Neuronal stem cell (in vitro differentiated cells): ENCODE measurements at places on chromosomes 16 and 17.

DNA sequence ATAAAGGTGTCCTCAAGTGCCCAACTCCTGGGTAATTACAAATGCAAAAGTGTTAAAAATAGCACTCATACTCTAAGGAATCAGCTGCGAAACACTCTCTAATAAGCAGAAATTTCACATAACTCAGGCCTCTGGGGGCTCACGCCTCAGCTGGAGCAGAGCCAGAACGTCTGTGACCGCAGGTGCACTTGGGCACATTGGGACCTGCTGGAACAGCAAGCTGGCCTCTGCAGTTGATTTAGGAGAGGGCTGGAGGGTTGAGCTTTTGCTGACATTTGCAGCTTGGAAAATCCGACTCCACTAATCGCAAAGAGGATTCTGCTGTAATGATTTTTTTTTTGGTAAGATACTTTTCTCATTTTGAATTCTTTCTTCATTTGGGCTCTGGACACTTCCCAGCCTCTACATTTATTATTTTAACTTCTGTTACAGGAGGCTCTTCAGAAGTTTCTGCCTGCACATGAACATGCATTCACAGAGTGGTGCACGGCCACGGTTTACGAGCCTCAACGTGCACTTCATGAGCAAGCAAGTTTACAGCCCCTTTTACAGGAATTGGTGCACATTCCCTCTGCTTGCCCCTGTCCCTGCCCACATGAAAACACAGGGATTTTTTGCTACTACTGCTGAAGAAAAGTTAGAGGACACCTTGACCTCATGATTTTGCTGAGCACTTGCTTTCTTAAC lies 4.1 kb upstream of the SNTB2 start:
- no peak overlapping the region for H3K4me3 ChIP-seq
- H3K27me3 ChIP-seq, result no peaks in the 10 kb centered on the region
- H3K4me1 ChIP-seq, result no peaks in the 10 kb centered on the region
- DNase-seq, result no peak
- H3K36me3 ChIP-seq, result no peaks in the 10 kb centered on the region

DNA sequence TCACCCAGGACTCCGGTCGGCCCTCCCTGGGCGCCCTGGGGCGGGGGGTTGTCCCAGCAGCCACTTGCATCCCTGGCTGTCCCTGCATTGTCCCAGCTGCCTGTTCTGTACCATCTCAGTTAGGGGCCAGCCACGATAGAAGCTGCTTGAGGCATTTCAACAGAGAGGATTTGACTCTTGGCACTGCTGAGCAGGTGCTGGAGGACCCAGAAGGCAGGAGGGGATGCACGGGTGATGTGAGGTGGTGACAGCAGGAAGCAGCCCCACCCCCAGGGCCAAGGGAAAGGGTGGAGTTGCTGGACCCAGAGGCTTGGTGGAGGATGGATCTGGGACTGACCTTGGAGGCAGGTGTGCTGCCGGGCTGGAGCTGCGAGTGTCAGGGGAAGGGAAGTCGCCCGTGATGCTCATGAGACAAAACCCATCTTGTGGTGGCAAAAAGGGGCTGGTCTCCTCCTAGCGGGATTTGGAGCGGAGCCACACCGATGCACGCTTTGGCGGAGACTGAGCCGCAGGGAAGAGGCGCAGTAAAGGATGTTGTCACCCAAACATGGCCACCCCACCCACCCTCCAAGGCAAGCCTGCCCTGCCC lies 188.0 kb upstream of the GSE1 start:
- no peak for DNase-seq
- H3K4me3 ChIP-seq, result no peak overlapping the region
- H3K36me3 ChIP-seq, result no peaks in the 10 kb centered on the region
- H3K27me3 ChIP-seq, result no peaks in the 10 kb centered on the region

- H3K27me3 ChIP-seq, result no peaks in the 10 kb centered on the region
- H3K4me1 ChIP-seq, result no peaks in the 10 kb centered on the region
- DNase-seq, result no peak
- H3K36me3 ChIP-seq, result no peaks in the 10 kb centered on the region
- H3K27ac ChIP-seq, result no peak overlapping the region
Observed at GRCh38 chr17:51813140-51813783, 345.3 kb downstream of the CA10 start.

DNA sequence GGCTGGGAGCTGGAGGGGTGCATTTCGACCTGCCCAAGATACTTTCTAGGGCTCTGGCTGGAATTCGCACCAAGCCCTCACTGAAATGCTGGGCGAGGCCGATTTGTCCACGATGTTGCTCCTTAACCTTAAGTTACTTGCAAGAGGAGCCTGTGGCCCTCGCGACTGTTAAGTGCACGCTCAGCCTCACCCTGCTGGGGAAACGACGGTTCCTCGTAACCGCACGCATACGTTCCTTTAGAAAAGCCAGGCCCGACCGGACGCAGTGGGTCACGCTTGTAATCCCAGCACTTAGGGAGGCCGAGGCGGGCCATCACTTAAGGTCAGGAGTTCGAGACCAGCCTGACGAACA lies 607 bp upstream of the NCOR1 start:
- H3K4me1 ChIP-seq, result peaks cover 8% of the 10 kb centered on the region
- DNase-seq, result no peak
- H3K27me3 ChIP-seq, result no peaks in the 10 kb centered on the region
- H3K27ac ChIP-seq, result peak overlapping the region; percentile 94
- no peaks in the 10 kb centered on the region for H3K36me3 ChIP-seq
- H3K4me3 ChIP-seq, result peak overlapping the region; percentile 98

- H3K4me1 ChIP-seq, result peaks cover 7% of the 10 kb centered on the region
- DNase-seq, result no peak
- peak overlapping the region; percentile 88 for H3K4me3 ChIP-seq
Observed at GRCh38 chr17:44828919-44829522, 1.1 kb downstream of the GJC1 start.

GRCh38 chr16:72922714-72923113 lies 125.2 kb downstream of the ZFHX3 start:
- no peak overlapping the region for H3K4me3 ChIP-seq
- no peaks in the 10 kb centered on the region for H3K27me3 ChIP-seq
- no peaks in the 10 kb centered on the region for H3K36me3 ChIP-seq
- H3K27ac ChIP-seq, result no peak overlapping the region

DNA sequence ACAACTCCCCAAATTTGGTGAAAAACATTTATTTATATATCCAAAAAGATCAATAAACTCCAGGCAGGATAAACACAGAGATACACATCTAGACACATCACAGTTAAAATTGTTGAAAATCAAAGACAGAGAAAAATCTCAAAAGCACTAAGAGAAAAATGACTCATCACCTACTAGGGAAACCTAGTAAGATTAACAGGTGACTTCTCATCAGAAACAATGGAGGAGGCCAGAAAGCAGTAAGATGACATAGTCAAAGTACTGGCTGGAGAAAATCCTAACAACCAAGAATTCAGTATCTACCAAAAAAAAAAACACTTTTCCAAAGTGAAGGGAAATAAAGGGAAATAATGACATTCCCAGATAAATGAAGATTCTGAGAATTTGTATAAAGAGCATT lies 33.8 kb downstream of the ULK2 start:
- H3K4me1 ChIP-seq, result no peaks in the 10 kb centered on the region
- H3K36me3 ChIP-seq, result no peaks in the 10 kb centered on the region
- DNase-seq, result no peak

DNA sequence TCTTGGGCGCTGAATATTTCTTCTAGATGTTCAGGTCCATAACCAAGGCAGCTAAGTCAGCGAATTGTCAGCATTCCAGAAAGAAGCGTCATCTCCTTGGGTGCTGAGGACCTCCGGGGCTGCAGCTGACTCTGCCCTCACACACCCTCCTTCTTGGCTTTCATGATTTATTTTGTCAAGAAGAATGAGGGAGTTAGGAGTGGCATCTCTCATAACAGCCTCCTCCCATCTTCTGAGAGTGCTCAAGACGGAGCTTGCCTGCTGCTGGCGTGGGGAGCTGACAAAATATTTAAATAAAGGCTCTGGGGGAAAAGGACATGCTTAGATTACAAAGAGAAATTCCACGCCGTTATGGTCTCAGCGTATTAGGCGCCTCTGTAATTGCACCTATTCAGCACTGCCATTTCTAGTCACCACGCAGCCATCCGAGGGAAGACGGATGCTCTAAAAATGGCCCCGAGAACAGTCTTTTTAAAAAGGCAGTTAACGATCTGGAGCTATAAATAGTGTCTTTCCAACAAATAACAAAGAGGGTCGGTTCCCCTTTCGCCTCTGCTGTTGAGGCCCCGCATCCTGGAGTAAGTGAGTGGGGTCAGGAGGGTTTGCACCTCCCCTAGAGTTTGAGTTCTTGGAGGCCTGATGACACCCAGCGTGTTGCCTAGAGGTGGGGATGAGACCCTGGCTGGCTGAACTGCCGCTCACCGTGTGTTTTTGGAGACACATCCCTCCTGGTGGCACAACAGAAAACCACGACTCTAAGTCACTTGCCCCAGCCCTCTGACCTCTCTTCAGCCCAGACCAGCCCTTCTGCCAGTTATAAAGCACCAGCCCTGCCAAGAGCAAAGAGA lies 187.0 kb downstream of the CCDC182 start:
- peak overlapping the region; percentile 20 for H3K27ac ChIP-seq
- no peaks in the 10 kb centered on the region for H3K27me3 ChIP-seq
- peaks cover 21% of the 10 kb centered on the region for H3K36me3 ChIP-seq
- DNase-seq, result no peak

DNA sequence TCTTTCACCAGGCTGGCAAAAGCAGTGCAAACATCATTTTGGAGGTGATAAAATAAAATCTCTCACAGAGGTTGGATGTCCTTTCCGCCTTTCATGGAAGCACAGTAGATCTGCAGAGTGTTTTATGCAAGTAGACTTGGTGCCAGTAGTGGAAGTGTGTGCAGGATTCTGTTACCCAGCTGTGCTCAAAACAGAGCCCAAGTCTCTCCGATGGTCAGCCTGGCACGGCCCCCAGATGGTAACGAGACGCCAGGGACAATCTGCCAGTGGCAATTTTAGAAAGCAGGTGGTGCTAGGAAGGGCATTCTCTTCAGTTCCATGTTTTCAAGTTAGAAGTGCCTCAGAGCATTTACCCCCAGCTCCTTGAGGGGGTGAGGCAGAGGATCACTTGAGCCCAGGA lies 1.5 kb upstream of the MTHFSD start:
- H3K4me3 ChIP-seq, result no peak overlapping the region
- peaks cover 14% of the 10 kb centered on the region for H3K36me3 ChIP-seq
- no peak for DNase-seq
- H3K27ac ChIP-seq, result no peak overlapping the region
